NCI-H2029 (cell line): ENCODE measurements at places on chromosomes 5 and 9.

GRCh38 chr5:117590944-117591343 is 1016.3 kb upstream of the SEMA6A start:
- no peak for DNase-seq

DNA sequence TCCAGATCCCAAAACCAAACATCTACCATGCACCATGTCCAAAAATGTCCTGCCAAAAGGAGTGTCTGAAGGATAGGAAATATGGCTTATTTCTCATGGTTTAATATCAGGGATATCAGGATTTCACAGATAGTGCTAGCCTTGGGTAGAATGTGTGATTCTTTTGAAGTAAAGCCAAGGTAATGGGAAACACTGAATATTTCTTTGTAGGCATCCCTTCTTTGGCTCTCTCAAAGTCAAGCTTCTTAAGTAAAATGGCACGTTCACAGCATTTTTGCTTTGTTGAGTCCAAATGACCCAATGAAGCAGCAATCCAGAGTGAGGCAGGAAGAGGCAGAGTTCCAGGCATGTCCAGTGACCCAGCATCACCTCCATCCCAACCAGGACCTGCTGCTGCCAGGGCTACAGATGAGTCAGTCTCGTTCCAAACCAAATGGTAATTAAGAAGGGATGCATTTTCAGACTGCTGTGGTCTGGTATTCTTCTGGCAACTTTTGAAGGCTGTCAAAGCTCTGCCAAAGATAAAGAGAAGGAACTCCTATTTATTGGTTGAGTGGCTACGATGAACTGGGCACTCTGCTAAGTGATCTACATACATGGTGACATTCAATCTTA is 678.8 kb upstream of the KLF4 start:
- DNase-seq, result no peak

DNA sequence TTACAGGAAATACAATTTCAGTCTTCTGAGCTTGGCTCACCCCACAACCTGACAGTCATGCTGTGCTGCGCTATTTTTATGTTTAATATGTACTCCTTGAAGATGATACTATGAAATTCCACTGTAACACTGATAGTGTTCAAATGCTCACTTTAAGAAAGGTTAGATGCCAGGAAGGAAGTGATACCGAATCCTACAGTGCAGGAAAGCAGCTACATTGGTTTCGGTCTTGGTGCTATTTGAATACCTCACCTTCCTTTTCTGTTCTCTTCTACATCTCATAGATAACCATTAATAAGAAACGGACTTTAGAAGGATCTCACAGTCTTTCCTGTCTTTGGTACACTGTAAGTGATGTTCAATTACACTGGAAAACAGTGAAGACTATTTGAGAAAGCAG is 117.6 kb downstream of the SEMA5A start:
- no peak for DNase-seq

- no peak for DNase-seq
Observed at GRCh38 chr5:110058175-110058574, 368.4 kb downstream of the MAN2A1 start.
